Activated gamma-delta T cell (primary cell): ENCODE measurements at places on chromosomes 4 and X.
A peak's percentile ranks its signal among the peaks of the same experiment; 100 is the strongest.

GRCh38 chr4:98929341-98930267 is 671 bp upstream of the EIF4E start:
- peak; percentile 16 for DNase-seq

GRCh38 chrX:148381603-148382002 is 118.8 kb upstream of the AFF2 start:
- DNase-seq: no peak

DNA sequence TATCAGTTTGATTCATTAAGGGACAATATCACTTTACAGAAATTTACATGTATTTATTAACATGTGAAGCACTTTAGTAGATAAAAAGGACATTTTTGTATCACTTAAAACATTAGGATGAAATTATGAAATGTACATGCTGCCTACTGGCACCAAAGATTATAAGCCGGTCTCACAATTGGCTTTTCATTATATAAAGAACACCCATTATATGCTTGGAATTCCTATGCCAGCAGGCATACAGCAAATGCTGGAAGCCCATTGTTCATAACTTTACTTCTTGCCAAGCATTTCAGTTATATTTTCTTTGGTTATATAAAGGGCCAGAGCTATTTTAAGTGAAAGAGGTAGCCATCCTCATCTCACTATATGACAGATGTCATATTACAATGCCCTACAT is 145.9 kb downstream of the DMD start:
- no peak for DNase-seq

- DNase-seq: no peak
These were observed 1.8 kb downstream of the TBC1D1 start for GRCh38 chr4:37892641-37893040.

DNA sequence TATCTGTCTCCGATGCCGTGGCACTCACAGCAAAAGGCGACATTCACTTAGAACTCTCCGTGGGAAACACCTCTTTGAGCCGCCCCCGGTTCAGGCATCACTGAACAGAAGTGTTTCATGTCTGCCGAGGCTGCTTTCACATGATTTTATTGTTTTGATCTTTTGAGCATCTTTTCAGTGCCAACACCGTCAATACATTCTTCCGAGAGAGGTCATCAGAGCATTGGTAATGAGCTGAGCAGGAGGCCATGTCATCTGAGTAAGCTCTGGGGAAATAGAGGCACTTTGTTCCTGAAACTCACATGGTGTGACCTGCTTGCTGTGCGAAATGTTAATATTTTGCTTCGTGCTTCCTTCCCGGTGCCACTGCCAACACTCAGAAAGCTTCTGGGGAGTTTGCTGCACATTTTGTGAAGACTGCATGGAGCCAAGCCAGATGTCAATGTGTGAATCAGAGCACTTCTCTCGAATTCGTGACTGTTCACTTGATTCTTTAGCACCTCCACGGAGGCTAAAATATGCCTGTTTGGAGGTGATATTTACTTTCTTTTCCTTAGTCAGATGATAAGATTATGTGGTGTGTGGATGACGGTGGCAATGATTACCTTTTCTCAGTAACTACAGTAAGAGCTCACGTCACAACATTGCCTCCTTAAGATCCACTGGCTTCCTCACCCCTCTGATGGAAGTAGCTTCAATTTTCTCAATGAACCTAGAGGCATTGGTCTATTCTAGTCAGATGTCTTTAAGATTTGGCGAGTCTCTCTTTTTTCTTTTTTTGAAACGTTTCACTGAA is 222.3 kb upstream of the HS3ST1 start:
- no peak for DNase-seq

DNA sequence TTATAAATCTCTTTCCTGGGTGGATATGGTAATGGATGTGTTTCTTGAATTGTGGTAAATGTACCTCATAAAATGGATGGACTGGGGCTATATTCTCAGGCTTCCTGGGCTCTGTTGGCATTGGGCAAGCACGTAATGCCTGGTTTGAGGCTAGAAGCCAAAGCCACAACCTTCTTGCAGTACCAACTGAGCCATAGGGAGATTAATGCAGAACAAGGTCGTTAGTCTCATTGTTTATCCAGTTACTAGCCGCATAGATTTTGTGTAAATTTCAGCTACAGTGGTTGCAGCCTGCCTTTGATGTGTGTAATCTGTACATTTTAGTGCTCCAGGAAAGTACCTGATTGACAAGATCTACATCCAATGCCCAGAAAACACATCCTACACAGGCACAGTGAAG is 7.2 kb upstream of the LEF1 start:
- no peak for DNase-seq

DNA sequence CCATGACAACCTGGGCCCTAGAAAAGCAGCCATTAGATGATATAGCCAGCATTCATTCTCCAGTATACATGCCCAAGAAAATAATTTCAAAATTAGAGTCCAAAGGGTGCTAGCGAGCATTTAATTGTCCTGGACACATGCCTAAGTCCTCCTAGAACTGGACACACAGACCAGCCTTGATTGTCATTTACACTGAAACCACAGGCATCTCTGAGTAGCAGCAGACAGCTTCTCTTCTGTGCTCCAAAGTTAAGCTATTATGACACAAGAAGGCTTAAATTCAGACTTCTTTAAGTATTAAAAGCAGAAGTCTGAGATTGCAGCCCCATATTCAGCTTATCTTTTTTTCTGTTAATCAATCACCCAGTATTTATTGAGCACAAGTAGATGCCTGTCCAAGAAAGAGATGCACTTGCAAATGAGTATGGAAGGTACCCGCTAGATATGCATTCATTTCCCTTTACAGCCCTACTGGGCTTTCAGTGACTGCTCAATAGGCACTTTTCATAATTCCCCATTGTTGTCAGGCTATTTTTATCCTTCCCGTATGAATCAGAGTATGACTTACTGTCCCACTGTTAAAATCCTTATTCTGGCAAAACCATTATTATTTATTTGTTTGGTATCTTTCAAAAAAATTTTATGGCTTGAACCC is 374.1 kb downstream of the FBXW7 start:
- DNase-seq: no peak

DNA sequence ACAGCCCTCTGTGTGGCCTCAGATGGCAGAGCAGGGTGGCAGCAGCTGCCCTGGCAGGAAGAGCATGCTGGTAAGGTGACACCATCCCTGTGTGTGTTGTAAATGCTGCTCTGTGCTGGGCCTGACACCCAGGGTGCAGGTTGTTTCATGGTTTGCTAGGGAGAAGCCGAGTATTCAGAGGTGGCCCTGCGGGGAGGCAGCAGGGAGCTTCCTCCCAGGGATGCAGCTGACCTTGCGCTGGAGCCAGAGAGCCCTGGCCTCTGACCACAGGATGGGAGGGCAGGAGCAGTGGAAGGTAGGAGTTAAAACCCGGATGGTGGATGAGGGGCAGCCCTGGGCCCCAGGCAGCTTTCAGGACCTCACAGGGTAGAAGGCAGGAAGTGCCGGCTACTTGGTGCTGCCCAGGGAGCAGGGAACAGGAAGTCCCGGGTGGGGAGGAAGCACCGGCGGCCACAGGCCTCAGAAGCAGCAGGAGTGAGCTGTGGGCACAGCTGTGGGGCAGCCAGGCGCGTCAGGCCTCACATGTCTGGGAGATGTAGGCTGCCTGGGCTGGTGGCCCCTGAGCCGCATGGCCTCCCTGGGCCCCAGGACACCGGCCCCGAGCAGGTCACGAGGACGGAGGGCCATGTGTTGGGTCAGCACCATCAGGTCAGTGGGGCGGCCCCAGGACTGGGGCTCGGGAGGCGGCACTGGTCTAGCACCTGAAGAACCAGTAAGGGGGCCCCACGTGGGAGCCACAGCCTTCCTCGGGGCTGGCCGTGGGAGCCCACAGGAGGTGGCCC is 19.1 kb downstream of the SH3BP2 start:
- peak; percentile 55 for DNase-seq

DNA sequence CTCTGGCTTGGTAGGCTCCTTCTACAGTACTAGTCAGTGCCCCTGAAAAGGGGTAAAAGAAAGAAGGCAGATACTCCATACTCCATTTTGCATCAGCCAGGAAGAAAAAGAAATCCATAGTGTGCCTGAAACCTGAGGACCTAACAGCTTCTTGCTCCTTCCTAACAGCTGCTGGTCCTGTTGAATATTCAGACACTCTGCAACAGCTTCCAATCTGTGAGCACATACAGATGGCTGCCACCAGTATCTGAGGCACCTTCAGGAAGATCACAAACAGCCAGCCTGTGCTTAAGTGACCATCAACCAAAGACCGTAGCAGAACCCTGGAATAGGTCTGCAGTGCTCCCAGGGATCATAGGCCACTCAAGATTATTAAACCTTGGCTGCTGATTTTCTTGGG is 4.3 kb downstream of the GIMD1 start:
- DNase-seq: no peak
